H1 (cell line): ENCODE measurements at places on chromosomes 12 and 14.

GRCh38 chr12:110224379-110225304 lies 56.4 kb upstream of the ATP2A2 start:
- DNase-seq = no peak

GRCh38 chr14:52031781-52032180 lies 37.1 kb downstream of the NID2 start:
- no peak for DNase-seq

- no peak for DNase-seq
Observed at GRCh38 chr14:24909523-24910302, 140.2 kb downstream of the STXBP6 start.

- DNase-seq = no peak
Observed at GRCh38 chr14:48857366-48857765, 728.8 kb downstream of the RPS29 start.

- no peak for DNase-seq
Observed at GRCh38 chr14:74038020-74038859, 19.1 kb downstream of the BBOF1 start.

DNA sequence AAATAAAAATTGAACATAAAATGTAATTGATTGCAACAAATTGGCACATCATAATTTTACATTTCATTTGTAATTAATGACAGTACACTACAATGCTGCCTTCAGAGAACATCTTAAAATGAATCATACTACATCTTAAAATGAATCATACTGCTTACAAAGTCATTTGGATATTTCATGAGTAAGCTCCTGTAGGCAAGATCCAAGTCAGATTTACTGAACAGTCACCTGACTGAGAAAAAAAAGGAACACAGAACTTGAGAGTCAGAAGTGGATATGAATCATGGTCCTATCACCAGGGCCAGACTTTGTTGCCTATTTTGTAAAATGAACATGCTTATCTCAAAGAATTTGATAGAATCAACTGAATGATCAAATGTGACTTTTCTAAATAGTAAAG lies 32.7 kb upstream of the FBLN5 start:
- no peak for DNase-seq

DNA sequence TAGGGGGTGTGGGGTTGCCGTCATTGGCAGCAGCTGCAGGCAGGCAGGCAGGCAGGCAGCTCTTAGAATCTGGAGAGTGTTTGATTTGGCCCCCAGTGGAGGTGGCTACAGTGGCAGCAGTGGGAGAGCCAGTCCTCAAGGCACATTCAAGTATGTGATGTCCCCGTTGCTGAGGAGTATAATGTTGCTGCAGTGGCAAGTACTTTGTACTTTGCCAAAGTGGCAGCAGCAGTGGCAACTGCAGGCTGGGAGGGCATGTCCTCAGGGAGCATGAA lies 147.1 kb downstream of the PAPOLA start:
- DNase-seq = peak; percentile 29

- DNase-seq = no peak
Observed at GRCh38 chr14:61581340-61581739, 114.0 kb upstream of the HIF1A start.

- DNase-seq = no peak
Observed at GRCh38 chr12:88237954-88238353, 95.8 kb downstream of the TMTC3 start.

DNA sequence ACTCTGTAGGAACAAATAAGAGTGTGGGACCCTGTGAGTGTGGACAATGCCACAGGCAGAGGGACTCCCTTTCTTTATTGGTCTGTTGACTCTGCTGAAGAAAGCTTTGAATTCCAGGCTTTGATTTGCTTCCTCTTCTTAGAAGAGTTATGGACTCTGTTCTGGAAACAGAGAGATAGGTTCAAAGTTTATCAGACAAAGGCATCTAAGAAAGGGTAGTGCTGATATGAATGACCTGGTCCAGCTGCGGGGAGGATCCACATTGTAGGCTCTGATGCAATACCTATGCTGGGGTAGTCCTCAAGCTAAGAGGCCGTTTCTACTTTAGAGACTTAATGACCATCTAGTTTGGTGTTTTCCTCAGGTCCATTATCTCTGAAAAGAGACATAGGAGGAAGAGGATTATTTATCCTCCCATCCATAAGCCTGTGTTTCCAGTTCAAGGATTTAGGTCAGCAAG lies 10.7 kb upstream of the IKZF4 start:
- DNase-seq = no peak

DNA sequence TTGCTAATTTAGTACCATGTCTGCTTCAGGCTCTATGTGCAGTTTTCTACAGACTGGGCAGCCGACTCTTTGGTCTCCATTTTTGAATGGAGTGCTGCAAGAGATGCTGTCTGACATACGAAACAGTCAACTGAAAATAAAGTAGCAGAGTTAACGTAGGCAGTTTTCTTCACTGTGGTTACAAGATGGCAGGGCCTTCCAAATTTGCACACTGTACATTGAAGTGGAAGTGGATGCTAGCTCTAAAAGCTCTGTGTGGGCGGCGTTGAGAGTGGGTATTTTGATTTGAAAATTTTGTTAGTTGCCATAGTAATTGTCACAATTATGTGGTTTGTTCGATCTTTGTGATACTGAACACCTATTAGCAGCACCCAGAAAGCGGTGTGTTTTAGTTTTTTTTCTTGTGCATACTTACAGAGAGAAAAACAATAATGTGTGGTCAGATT lies 154.9 kb upstream of the ATP2B1 start:
- no peak for DNase-seq

- no peak for DNase-seq
Observed at GRCh38 chr12:66884091-66884490, 205.2 kb upstream of the GRIP1 start.

GRCh38 chr12:8605057-8605456 lies 7.6 kb downstream of the AICDA start:
- no peak for DNase-seq

- DNase-seq = no peak
Observed at GRCh38 chr12:26786865-26787514, 46.0 kb downstream of the ITPR2 start.

DNA sequence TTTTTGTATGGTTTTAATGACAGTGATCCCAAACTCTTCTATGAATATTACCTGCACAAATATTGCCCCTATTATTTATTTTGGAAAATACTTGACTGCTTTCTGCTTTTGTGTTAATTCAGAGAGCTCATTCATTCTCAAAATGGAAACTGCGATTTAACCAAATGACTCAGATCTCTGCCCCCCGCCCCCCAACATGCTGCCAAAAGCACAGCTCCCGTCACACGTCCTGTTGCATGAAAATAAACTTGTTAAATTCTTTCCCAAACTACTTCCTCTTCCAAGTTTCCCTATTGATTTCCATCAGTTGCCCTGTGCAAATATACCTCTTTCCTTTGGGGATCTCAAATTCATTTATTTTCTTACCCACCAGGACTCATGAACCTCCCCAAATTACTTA lies 18.0 kb upstream of the NRDE2 start:
- no peak for DNase-seq

DNA sequence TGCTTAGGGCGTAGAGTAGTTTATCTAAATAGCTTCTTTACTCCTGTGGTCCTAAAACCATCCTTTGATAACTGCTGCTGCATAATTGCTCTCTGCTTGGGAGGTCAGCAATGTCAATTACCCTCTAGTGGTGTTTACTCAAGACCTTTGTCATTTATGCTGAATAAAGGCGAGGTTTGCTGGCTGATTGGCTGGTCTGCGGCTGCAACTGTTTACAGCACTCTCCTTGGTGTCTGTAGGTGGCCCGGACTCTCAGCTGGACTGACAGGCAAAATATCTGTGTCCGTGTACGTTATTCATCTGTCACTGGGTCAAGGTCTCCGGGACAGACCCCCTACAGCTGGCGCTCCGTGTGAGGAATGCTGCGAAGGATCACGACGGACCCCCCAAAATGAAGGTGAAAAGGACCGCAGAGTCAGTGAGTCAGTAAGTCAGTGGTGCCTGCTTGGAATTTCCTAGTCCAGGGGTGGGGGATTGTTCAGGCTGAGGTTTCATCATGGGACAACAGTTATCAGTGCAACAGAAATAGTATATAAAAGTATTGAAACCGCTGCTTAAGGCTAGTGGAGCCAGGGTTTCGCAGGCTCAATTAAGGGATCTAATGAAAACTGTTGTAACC lies 253.3 kb upstream of the DIO2 start:
- DNase-seq = peak; percentile 53

- DNase-seq = no peak
Observed at GRCh38 chr12:9856151-9856550, 13.0 kb downstream of the CLEC2B start.

- no peak for DNase-seq
Observed at GRCh38 chr14:32384464-32384863, 55.4 kb downstream of the AKAP6 start.

GRCh38 chr14:38255673-38256532 lies at the start of gene CLEC14A:
CLEC14A (minus strand) TSS chr14:38256093; CDS start chr14:38256022, 71 bp downstream.
- peak; percentile 77 for DNase-seq

DNA sequence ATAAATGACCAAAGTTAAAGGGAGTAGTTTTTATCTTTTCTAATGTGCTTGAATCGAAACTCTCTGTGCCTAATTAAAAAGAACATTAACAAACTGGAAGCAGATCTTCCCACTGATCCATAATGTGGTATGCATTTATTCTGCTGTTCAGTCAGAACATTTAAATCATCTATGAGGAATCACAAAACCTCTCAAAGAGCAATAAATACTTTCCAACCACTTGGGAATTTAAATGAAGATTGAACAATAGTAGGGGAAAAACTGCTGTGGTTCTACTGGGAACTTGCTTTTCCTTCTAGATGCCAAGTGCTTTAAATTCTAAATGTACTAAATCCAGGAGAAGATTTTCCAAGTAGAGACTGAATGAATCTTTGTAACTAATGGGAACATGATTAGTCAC lies 12.3 kb upstream of the CHPT1 start:
- DNase-seq = no peak

DNA sequence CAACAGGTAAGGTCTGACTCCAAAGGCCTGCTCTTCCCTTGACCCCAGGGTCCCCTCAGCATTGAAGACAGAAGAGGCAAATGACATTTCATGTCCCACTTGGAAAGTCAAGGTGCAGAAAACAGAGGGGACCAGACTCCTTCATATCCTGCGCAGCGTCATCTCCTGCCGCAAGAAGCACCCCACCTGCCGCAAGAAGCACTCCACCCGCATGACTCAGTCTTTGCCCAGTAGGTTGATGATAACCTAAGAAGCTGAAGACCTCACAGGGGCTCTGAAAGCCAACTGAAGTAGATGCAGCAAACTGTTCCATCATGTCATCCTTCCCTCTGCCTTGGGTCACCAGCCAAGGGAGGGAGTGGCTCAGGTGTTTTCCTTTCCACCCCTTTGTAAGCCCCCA lies 11.6 kb upstream of the SMUG1 start:
- no peak for DNase-seq

GRCh38 chr14:100325231-100325632 lies 2.1 kb downstream of the SLC25A47 start:
- no peak for DNase-seq

- no peak for DNase-seq
Observed at GRCh38 chr12:537772-538171, 78.0 kb downstream of the B4GALNT3 start.

DNA sequence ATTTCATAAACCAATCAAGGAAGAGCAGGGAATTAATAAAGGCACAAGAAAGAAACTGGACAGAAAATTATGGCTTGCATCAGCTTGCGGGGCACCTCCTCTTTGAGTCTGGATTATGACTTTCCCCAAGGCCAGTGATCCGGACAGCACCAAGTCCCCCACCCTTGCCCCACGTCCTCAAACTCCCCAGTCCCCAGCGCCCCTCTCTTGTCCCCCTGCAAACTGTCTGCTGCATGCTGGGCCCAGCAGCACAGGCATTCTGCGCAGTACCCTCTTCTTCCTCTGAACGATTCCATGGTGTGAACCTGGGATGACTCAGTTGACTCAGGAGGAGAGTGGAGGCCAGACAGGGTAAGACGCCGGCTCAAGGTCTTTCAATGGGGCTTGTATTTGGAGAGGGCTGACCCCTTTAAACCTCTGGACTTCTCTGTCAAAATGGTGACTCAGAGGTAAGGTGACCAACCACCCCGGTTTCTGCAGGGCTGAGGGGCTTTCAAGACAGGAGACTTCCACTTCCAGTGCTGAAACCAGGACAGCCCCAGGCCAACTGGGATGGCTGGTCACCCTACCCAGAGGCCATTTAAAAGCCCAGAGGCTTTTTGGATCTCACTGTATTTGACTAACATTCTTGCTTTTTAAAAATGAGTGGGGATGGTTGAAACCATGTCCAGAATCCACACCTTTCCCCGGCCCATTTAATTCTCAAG lies 13.5 kb downstream of the C14orf132 start:
- DNase-seq = peak; percentile 37

DNA sequence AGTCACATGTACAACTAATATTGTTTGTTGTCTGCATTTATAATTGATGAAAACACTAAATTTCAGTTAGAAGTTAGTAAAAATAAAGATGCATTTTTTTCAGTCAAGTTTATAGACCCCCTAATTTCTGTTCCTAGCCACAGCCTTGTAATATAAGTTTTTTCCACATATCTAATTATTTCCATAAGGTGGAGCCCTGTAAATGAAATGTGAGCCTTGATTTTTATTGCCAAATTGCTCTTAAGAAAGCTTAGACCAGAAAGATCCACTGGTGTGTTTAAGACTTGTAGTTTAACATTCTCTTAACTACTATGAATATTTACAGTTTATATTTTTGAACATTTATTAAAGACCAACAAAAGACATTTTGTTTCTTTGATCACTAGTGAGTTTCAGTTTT lies 322.1 kb upstream of the RGS6 start:
- DNase-seq = no peak

DNA sequence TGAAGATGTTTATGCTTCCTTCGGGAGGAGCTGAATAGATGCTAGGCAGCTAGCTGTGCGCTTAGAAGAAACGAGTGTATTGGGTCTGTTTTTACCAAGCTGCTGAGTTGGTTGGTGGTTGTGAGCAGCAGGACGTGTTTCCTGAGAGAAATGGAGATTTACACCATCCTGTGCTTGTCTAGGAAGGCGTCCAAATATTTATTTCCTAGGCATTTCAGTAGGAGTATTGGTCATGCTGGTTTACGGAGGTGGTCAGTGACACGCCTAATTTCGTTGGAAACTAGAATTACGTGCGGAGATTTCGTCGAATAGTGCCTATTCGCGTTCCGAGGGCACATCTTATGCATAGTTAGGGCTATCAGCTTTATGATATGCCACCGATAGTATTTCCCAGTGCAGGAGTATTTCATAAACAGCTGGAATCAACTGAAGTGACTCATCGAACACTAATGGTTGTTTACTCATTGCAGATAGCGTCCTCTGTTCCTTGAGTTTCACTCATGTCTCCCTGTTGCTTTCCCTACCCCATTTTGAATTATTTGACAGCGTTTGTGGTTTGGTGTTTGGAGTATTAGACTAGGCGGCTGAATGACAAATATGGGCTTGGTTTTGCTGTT lies 780 bp downstream of the TBC1D15 start:
- no peak for DNase-seq

DNA sequence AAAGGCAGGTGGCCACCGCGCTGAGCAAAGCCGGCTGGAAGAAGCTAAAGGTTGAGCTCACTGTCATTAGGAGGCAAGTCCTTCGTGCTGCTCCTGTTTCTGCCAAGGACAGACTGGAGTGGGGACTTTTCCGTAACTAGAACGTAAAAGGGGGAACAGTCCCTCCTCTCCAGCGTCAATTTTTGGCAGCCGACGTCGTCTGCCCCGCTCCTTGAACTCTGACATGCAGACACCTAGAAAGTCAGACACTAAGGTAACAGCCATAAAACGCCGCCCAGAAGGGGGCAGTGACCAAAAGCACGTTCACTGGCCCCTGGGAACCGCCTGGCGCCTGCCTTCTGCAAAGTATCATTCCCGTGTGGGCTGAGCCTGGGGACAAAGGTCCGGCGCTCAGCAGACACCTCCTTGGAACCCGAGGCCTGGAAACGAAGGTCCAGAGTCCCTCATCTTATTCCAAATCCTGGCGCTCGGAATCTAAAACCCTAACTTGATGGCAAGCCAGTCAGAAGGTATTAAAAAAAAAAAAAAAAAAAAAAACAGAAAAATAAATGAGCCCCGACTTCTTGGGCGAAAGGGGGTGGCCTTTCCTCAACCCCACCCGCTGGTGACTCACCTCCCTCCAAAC lies 1.1 kb upstream of the LRP1 start:
- peak; percentile 78 for DNase-seq
